ENCODE measurements at places on chromosomes 12 and 14.
A peak's percentile ranks its signal among the peaks of the same experiment; 100 is the strongest.

- DNase-seq, result no peak
These were observed 33.2 kb downstream of the KCNMB4 start for GRCh38 chr12:70399311-70399710.

GRCh38 chr14:64636208-64636979 is 67.8 kb upstream of the PLEKHG3 start:
- DNase-seq, result peak; percentile 70

GRCh38 chr12:113463746-113464451 is 7.8 kb downstream of the LHX5 start:
- DNase-seq, result no peak

GRCh38 chr14:68042586-68043210 is 223.1 kb downstream of the RAD51B start:
- no peak for DNase-seq

DNA sequence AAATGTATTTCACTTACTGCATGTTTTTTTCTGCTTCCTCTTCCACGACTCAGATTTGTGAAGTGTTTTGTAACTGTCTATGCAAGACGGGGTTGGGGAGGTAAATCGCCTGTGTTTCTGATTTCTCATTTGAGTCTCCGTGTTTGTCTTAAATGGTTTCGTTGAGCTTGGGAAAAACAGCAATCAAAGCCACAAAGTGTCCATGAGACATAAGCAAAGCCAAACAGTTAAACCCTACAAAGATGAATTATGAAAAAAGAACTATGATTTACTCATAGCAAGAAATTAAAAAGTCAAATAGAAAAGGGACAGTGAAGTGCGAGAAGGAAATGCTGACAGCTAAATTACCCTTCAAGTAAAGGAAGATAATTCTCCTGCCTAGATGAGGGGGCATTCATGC is 164.3 kb upstream of the TMPO start:
- DNase-seq, result no peak

- no peak for DNase-seq
These were observed 91.9 kb downstream of the FRMD6 start for GRCh38 chr14:51743588-51744000.

DNA sequence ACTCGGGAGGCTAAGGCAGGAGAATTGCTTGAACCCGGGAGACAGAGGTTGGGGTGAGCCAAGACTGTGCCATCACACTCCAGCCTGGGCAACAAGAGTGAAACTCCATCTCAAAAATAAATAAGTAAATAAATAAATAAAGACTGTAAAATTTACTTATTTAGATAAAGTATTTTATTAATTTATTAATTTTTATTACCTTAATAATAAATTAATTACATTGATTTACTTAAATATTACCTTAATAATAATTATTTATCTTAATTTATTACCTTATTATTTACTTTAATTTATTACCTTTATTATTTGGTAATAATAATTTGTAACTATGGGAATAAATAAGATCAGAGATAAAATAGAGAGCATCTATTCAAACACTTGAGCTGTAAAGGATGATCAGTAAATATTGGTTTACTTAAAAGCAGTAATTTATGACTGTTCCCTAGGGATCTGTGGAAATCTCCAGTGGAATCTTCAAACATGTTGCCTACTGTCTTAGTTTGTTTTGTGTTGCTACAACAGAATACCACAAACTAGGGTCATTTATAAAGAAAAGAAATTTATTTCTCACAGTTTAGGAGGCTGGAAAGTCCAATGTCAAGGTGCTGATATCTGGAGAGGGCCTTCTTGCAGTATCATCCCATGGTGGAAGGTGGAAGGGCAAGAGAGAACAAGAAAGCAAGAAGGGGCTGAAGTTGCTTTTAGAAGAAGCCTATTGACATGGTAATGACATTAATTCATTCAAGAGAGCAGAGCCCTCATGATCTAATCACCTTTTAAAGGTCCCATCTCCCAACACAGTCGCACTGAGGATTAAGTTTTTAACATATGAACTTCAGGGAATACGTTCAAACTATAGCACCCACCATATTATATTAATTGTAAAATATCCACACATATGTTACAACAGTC is 37.1 kb downstream of the SOCS2 start:
- no peak for DNase-seq

DNA sequence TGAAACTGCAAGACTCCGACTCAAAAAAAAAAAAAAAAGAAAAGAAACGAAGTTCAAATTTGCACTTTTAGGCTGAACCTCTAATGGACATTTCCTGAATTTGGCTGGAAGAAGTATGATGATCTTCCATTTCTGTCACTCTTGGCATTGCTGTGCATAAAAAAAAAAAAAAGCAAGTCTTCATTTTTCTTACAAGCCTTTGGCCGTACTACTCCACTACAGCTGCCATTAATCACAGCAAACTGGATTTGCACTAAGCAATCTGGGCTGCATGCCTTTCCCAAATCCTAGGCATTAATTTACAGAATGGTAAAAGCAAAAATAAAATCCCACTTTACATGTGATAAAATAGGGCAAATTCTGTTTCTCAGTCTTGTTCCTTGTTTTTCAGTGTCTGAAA is 7.1 kb downstream of the CSRP2 start:
- DNase-seq, result no peak

- no peak for DNase-seq
These were observed 13.9 kb downstream of the PDZRN4 start for GRCh38 chr12:41202051-41202450.

GRCh38 chr14:89669193-89669592 is 252.2 kb upstream of the FOXN3 start:
- no peak for DNase-seq

DNA sequence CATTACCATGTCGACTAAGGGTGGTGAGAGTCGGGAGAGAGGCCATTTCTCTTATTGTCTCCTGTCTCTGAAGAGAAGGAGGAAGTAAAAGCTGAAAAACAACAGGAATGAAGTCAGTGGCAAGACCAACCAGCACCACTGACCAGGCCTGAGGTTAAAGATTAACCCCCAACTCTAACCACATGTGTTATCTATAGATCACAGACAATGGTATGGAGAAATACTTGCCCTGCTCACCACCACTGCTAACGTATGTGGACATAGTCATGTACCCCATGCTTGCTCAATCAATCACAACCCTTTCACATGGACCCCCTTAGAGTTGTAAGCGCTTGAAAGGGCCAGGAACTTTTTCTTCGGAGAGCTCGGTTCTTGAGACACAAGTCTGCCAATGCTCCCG is 690.9 kb upstream of the LMO3 start:
- DNase-seq, result no peak

DNA sequence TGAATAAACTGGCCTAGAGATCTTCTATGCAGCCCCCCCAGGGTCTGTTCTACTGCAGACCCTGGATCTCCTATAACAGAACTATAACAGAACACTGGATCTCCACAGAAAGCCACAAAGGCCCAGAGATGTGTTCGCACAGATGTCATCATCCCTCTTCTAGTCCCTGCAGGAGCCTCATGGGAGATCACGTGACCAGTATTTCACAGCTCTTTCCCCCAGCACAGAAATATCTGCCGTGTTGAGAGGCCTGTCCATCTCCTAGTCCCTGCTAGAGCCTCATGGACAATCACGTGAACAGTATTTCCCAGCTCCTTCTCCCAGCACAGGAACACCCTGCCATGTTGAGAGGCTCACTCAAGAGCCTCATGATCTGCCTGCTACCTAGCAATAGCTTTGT is 331.7 kb downstream of the NRXN3 start:
- no peak for DNase-seq

GRCh38 chr12:119938049-119938667 is 50.9 kb upstream of the BICDL1 start:
- DNase-seq, result peak; percentile 69

- DNase-seq, result no peak
These were observed 49.2 kb upstream of the ERGIC2 start for GRCh38 chr12:29429999-29430715.

DNA sequence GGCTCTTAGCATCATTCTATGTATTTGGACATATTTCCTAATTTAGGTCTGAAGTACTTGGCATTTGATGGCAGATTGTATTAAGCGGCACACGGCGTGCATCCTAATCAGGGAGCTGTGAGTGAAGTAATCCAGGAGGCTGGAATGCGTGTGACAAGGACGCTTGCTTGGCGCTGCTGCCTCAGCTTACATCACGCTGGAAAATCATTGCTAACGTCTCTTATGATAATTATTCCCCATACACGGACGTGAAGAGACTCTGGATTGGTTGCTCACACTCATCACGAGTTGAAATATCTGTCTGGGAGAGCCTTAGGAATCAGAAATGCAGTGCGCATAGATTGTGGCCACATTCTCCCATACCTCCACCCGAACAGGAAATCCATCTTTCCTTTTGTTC is 85.3 kb downstream of the FBXW8 start:
- no peak for DNase-seq

DNA sequence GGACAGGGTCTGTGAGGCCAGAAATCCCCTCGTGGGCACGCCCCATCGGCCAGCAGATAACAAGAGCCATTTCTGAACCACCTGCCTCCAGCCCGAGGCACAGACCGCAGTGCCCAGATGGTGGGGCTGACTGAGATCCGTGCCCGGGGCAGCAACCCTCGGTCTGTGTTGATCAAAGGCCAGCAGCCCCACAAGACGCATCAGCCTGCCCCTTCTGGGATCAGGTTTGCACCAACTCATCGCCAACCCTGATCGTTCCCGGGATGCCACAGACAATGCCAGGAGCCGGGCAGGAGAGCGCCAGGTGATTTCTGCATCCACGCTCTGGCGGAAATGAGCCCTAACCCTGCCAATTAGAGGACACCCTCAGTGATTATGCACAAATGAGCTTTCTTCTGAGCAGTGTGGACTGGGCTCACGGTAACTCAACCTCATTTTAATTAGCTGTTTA is 64.5 kb downstream of the TESC start:
- no peak for DNase-seq

DNA sequence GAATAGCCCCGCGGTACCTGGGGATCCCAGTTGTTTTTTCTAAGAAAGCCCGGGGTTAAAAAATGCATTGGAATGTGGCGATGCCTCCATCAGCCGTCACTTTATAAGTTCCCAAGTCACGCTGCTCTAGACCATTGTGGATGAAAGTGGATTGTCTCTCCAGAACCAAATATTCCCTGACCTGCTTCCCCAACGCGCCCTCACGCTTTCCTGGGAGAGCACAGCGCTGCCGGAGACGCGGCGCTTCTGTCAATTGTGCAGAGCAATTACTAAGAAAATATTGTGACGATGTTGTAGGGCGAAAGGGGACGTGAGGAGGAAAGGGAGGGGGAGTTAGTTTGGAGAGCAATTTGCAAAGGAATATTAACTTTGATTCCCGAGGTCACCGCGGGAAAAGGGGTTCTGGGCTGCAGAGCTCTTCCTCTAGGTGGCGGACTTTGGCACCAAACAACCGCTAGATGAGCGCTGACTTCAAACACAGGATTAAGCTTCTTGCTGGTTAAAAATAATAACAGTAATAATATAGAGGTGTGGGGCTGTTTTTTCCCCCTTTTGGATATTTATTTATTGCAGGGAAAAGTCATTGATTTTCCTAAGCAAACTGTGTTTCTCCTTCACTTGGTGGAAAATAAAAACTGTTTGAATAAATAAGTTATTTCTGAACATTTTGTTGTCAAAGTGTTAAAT is 9.6 kb upstream of the FOXG1 start:
- no peak for DNase-seq

DNA sequence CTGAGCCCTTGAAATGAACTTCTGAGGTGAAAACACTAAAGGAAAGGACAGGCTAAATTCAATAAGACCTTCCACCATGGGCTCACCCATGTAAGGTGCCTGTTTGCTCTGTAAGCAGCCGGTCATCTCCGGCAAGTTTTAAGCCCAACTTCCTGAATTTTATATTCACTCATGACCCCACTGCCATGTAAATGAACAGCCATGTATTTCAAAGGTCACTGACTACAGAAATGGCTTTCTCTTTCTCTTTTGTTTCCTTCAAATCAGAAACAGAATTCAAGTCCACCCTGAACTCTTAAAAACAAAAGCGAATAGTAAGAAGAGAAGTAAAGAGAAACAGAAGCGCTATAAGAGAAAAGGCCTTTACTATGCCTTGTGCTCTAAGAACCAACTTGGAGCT is 61.7 kb upstream of the OVCH1 start:
- DNase-seq, result no peak

GRCh38 chr14:56313789-56314188 is 195.6 kb downstream of the PELI2 start:
- DNase-seq, result no peak

DNA sequence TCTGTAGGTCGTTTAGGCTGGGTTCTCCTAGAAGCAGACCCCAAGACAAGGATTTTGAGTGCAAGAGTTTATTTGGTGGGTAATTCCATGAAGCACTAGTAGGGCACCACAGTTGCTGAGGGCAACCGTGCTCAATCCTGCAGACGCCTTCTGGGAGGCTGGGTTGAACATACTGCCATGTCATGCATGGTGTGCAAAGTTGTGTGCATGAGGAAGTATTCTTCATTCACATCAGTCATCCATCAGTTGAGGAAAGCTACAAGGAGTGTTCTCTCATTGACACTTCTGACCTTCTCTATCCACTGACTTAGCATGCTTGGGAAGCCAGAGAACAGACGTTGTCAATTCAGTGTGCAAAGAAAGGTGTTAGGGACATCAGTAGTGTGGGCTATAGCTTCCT is 179.2 kb downstream of the PTPN11 start:
- DNase-seq, result no peak

DNA sequence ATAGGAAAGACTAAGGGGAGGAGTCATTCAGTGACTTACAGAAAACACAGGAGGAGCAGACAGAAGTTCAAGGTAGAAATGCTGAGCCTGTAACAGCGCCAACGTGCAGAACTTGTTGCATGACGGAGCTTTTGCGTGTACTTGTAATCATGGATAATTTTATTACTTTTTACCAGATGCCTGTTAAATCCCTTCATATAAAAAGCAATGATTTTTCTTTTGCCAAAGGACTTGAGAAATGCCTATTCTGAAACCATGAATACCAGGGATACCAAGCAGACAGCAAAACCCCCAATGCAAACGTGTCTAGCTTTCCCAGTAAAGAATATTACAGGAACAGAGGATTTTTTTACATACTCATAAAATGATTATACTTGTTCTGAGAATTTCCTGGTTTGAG is 163.6 kb upstream of the GSC start:
- DNase-seq, result no peak

DNA sequence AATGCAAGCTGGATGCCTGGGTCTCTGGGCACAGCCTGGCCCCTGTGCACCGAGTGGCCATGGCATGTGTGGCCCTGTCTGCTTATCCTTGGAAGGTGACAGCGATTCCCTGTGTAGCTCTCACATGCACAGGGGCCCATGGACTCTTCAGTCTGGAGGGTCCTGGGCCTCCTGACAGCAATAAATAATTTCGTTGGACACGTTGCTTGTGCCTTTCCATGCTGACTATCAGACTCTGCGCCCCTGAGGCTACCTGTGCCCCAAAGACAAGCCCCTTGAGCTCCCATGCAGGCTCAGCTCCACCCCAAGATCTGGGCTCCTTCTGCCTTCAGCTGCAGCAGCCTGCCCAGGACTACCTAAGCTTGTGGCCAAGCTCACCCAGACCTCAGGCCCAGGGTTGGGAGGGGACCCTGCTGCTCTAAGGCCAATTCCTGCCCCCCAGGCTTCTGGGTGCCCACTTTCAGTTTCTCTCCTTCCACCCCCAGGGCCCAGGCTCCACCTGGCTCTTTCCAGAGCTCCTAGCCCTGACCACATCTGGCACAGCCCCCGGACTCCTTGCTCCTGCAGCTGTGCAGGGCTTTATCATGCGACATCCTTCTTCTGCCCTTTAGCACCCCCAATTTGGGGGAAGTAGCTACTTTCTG is 11.8 kb downstream of the SERPINA3 start:
- DNase-seq, result no peak
